ENCODE measurements at places on chromosomes 12 and 14.

DNA sequence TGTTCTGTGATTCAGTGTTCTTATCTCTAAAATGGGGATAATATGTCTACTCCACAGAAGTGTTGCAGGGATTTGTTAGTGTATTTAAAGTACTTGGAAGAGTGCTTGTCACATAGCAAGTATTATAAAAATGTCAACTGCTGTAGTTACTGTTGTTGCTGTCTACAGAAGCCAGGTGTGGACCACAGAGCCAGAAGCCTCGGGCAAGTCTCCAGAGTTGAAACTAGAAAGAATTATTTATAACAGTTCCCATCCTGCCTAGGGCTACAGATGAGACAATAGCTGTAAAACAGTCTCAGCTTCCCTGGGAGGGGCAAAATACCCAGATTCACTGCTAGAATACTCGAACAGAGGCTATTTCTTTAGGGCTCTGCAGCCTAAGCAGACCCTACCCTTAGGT lies 55.4 kb upstream of the FUT8 start:
- peak; percentile 24 for DNase-seq

DNA sequence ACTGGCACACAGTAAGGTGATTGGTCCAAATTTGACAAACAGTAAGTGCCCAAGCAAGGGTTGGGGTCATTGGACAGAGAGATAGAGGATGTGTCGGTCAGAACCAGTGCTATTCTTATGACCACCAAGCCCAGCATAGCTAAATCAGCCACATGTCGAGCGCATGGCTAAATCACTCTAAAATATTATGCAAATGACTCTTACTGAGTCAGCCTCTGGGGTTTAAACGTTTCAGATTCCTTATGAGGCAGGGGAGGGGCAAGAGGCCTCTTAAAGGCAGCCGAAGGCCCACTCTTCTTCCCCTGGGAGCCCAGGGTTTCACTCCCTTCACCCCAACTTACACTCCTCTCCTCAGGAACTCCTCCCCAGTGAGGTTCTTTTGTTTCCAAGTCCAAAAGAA lies 603 bp upstream of the ENDOU start:
- DNase-seq = peak; percentile 84

DNA sequence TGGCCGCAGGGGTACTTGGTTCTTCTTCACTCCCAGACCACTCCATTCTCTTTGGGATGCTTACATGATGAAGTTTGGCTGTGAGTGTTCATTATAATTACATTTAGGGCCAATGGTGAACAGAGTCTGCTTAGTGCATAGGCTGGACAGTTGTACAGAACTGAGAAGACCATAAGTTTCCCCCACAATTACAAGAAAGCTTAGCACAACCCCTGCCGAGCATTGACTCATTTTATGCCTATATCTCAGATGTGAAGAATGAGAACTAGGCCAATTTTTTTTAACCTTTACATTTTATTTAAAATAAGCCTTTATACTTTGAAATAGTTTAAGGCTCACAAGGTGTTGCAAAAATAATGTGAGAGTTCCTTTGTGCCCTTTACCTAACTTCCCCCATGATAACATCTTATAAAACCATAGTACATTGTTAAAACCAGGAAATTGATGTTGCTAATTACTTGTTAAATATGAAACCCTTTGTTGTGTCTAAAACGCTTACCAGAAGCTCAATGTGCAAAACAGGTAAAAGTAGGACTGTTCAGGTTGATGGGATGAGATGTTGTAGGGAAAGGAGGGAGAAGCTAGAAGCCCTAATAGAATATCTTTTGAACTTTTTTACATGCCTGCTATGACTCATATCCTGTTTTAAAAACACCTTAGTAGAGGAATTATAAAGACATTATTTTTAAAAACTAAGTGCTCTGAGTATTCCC lies 47.2 kb downstream of the ALDH1L2 start:
- DNase-seq = no peak

DNA sequence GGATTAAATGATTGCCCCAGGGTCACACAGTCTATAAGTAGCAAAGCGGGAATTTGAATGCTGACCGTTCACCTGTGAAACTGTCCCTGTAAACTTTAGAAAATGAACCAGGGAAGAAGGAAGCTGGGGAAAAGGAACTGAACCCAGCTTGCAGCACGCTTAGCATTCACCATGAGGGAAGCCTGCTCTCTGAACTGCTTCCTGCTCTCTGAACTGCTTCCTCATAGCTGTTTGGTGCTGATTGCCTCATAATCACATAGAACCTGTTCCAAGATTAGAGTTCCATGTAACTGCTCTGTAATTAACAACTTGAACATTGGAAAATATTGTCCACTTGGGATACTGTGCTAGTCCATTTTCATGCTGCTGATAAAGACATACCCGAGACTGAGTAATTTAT lies 1504.8 kb upstream of the TMEM132C start:
- no peak for DNase-seq

DNA sequence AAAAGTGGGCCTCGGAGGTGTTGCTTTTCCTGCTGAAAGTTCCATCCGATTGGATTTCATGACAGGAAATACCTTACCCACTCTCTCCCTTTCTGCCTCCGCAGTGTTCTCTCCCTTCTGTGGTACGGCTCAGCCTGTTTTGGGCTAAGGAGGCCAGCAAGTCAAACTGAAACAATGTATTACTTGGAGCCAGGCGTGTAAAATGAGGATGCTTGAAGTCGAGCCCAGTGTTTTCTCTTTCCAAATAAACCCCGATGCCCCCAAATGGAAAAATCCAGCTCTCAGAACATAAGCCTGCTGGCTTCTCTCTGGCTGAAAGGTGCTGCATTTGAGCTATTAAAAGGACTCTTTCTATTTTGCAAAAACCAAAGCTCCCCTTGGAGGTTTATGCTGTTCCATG lies 124.7 kb downstream of the ZNF664 start:
- peak; percentile 5 for DNase-seq

DNA sequence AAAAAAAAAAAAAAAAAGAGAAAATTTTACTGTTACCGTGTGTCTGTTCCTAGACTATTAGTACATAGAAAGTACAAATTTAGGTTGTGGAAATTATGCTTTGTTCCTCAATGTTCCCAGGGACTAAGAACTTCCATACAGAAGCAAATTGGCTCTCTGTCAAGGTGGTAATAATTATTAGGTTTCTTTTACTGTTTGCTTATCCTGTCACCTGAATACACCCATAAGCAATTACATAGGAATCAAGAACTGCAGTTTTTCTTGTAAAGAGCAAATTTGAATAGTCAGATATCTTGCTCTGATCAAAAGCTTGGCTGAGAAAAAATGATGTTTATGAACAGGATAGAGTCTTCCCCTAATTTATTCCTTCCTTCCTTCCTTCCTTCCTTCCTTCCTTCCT lies 191.2 kb downstream of the AEBP2 start:
- DNase-seq = no peak
